Progenitor cell of endocrine pancreas (in vitro differentiated cells): ENCODE measurements at places on chromosomes 1 and 21.

GRCh38 chr1:34164771-34165391 is at the start of gene CSMD2:
Gene CSMD2 (minus strand): TSS chr1:34165230. CDS start chr1:34165097, 133 bp downstream.
- DNase-seq, result peak; percentile 42

- DNase-seq, result no peak
Observed at GRCh38 chr1:94660994-94661393, 119.4 kb upstream of the F3 start.

GRCh38 chr1:68142036-68142435 is 90.3 kb downstream of the WLS start:
- no peak for DNase-seq

- no peak for DNase-seq
Observed at GRCh38 chr1:87120779-87121178, 206.3 kb downstream of the HS2ST1 start.

- DNase-seq, result no peak
Observed at GRCh38 chr1:150221552-150221951, 14.4 kb downstream of the ANP32E start.

DNA sequence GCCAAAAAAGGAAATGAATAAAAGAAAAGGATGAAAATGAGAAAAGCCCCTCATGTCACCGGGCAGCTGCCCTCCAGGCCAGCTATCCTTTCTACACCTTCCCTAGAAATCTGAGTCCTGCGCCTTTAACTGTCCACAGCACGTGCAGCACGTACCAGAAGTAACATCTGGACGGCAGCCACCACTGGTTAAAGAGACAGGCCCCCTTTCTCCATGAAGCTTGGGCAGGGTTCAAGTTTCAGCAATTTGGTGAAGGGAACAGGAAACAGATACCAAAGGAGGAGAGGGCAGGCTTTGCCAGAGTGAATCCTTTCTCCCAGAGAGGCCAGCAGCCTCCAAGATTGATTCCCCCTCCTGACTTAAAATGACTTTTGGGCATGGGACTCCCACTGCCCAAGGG is 3.6 kb upstream of the KIAA2013 start:
- DNase-seq, result no peak

DNA sequence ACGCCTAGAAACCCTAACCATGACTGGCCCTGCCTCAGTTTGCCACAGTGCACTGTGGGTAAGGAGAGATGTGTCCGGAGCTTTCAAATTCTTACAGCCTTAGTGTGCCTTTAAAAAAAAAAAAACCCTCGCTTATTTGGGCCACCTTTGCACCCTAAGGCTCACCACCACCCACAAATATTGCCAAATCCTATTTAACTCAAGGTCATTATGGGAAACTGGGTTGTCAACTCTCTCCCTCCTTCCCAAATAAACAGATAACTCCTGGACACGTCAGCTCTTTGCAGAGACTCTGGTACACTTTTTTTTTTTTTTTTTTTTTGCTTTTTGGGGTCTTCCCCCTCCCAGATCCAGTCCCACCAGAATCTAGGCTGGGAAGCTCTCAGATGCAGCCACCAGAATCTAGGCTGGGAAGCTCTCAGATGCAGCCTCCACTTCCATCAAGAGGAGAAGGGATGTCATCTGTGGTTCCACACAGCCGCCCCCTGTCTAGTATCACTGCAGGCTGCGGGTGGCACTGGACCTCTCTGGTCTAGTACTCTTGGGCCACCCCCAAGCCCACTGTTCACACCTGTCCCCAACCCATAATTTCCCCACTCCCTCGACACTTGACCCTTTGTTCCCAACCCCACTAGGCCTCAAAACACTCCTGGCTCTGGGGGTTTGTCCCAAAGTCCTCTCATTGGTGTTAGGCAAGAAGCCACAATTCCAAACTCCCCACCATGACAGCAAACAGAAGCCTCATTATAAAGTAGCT is 3.4 kb downstream of the DHRS3 start:
- DNase-seq, result no peak

DNA sequence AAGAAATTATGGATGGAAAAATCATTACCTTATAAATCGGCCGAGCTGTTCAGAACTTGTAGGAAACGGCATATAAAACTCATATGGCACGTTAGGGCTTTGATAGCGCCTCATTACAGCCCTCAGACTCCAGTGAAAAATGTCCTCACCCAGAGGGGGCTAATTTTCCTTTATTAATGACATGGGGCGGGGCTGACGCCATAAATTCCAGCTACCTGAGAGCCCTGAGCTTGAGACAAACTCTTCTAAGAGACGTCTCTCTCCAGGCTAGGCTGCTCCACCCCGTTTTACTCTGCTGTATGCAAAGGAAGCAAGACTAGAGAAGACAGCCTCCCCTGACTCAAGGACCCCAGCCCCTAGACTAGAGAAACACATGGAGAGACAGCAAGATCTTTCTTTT is 149.4 kb downstream of the TRABD2B start:
- DNase-seq, result no peak

- no peak for DNase-seq
Observed at GRCh38 chr1:92970990-92971689, 9.9 kb upstream of the DIPK1A start.

DNA sequence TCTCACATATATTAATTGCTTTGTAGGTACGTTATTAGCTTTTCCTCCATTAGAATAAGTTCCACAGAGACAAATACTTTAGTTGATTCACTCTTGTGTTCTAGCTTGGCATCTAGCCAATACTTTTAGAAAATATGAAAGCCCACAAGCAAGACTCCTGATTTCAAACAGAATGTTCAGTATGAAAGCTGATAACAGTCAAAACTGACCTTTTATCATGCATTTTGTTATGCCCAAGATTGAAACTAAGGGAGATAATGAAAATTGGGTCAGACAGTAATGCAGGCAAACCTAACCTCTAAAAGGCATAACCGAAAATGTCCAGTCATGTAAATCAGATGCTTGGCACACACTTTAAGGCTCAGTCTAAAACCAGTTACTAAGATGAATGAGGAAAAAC is 61.7 kb downstream of the ERICH3 start:
- no peak for DNase-seq

- DNase-seq, result no peak
Observed at GRCh38 chr1:7375329-7375728, 395.8 kb upstream of the VAMP3 start.

DNA sequence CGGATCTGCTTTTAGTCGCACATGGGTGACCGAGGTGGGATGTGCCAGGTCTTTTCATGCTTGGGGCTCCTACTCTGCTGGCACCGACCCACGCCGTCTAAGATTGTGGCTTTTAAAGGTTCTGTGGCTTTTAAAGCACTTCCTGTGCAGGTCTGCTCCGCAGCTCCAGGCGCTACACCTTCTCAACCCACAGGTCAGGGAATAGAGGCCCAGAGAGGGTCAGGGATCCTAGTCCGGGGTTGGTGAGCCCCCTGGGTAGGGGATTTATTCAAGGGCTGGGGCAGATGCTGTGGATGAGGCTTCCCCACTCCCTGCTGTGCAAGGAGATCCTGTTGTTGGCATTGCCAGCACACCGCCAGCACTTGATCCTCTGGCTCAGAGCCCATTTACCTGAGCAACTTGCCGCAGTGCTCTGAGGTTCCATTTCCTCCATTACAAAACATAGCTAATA is 212.8 kb upstream of the RAB4A start:
- no peak for DNase-seq

DNA sequence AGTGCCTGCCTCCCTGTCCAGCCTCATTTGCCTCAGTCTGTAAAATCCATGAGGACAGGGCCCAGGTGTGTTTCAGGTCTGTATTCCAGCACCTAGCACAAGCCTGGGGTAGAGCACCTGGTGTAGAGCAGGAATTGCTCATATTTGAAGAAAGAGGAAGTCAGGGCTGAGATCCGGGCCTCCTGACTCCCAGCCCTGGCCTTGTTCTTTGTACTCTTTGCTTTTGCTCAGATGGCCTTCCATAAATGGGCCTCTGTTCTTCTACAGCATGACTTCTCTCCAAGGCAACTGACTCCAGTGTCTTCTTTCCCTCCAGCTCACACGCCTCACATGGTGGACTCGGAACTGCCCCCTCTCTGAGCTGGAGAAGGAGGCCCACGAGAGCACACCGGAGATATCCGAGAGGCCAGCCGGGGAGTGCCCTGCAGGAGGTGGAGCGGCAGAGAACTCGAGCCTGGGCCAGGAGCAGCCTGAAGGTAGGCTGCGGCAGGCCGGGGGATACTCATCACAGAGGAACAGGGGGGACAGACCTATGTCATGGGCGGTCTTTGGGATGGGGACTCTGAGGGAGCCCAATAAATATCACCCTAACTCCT is 19.7 kb downstream of the SLC5A9 start:
- no peak for DNase-seq

DNA sequence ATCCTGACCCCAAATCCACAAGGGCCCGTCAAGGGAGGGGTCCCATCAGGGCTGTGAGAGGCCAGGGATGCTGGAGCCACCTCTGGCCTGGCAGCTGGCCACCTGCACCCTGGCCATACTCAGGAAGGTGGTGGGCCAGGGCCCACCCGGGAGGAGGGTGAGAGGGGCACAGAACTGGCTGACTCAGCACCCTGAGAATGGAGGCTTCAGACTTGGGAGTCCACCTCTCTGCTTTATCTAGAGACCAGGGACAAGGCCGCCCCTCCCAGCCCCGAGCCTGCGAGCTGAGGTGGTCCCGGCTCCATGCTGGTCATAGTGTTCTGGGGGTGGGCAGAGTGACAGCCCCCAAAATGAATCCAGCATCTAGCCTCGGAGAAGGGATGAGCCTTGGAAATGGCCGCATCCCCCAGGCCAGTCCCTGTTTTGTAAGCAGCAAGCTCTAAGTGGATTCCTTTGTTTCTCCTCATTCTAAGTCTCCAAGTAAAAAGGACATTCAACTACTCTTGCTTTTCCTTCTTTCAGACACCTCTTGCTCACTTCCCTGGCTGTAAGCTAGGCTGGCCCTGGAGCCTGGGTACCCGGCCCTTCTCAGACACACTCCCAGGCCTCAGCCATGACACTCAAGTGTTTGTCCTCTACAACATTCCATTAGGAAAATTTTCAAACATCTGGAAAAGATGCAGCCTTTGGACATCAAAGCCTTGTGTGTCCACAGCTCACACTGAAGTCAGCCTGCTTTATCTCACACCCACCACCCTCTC is 12.3 kb downstream of the WNT3A start:
- no peak for DNase-seq

DNA sequence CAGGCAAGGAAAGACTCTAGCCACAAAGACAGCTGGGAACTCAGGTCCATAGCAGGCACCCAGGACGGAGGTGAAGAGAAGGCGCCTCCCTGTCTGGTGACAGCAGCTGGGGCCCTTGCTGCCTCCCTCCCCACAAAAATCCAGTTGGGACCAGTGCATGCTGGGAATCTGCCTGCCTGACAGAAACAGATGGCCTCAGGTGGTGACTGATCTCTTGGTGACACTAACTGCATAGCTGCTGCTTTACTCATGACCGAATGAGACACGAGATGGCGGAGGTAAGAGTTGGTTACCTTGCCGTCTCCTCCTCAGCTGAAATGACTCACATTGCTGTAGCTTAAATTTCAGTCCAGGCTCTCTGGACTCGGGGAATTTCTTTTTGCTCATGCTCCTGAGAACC is 130.3 kb downstream of the FGGY start:
- DNase-seq, result no peak

GRCh38 chr1:8704866-8705506 is 112.5 kb downstream of the RERE start:
- DNase-seq, result no peak

- DNase-seq, result no peak
Observed at GRCh38 chr21:43339668-43340067, 87.3 kb downstream of the SIK1 start.

DNA sequence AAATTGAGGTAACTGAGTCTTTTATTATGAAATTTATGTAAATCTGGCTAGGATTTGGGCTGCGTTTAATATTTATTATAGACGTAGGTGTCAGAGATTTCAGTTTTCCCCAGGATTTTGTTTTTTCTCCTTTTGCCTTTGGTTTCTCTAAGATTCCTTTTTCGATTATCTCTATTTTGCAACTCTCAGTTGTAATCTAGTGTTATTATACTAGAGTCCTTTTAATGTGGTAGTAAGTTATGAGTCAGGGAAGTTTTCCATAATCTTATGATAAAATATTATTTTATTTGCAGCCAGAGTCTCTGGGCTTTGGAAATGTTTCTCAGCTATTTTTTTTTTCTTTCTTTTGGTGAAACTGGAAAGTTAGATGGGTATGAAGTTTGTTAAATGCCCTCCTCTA is 1043.8 kb downstream of the PLA2G4A start:
- no peak for DNase-seq

GRCh38 chr1:50265790-50266314 is 157.1 kb downstream of the ELAVL4 start:
- DNase-seq, result no peak

- no peak for DNase-seq
Observed at GRCh38 chr1:180946056-180946455, 33.4 kb downstream of the KIAA1614 start.
